ENCODE measurements at places on chromosomes 5 and 9. TPM values are rescaled to one million over a fixed set of nuclear protein-coding genes. Genes with fewer than 3 reads are reported as not detected.

PCDHB5 gene
- polyA plus RNA-seq = 5.8 TPM

TAS2R1 gene
- polyA plus RNA-seq = not detected

DMRT3 gene
- polyA plus RNA-seq = not detected

EMB gene
- polyA plus RNA-seq = 32.2 TPM

TAL2 gene
- polyA plus RNA-seq = not detected

Data from adipose tissue (tissue), 3 donors.